ENCODE measurements at places on chromosomes 6 and 20.

DNA sequence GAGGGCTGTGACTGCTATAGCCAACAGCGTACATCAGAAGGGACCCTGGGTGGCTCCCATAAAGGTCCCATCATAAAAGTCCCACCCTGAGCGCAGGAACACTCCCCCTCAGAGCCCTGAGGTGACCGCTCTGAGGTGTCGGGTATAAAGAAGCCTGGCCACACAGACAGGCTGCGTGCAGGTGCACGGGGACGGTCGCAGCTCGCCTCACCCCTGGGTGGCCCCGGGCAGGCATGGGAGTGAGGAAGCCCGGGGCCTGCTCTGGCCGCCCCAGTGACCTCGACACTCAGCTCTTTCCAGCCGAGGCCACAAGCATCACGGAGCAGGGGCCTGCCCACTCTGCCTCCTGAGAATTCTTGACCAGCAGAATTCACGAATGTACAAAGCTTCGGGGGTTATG, 14.4 kb upstream of the RNASET2 start:
- no peak for DNase-seq

- DNase-seq, result no peak
Observed at GRCh38 chr6:140671926-140672325, 1297.5 kb upstream of the CITED2 start.

GRCh38 chr20:64062276-64062595, 762 bp upstream of the TCEA2 start:
- no peak for DNase-seq

- DNase-seq, result no peak
Observed at GRCh38 chr6:144619966-144620365, 334.8 kb downstream of the UTRN start.

DNA sequence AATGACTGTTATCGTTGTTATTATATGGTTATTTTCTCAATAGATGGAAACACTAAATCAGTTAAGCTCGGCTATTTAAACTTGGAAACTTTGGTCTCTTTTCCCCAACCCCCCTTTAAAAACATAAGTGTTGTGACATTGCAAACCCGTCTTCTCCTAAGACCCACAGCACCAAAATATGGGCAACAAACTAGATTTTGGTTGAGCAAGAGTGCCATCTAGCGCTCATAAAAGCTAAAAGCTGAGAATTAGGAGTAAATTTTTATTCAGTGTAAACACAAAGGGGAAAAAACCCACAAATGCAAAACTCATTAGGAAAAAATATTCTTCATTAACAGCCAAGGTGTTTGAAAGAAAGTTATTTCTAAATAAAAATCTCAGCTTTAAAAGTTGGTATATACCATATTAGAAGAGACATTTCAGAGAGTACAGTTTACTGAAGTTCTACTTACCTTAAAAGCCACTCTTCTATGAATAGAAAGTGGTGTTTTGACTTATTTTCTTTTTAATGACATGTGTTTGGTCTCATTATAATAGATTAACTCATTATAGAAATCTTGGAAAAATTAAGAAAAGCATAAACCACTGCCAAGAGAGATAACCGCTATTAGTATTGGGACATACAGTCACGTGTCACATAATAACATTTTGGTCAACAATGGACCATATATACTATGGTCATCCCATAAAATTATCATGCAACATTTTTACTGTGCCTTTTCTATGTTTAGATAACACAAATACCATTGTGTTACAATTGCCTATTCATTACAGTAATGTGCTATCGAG, 21.1 kb downstream of the SESN1 start:
- peak; percentile 67 for DNase-seq

GRCh38 chr6:148760568-148761526, 14.0 kb downstream of the UST start:
- DNase-seq, result peak; percentile 86

All from EL (cell line).